ENCODE measurements at places on chromosomes 7 and 10.

- no peak for DNase-seq
Measured at GRCh38 chr7:132777414-132777813, 201.1 kb upstream of the PLXNA4 start.

GRCh38 chr10:92740762-92741161 is 51.0 kb downstream of the HHEX start:
- DNase-seq: no peak

GRCh38 chr7:7129381-7129780 is 53.0 kb upstream of the C1GALT1 start:
- DNase-seq: no peak

- no peak for DNase-seq
Measured at GRCh38 chr10:8803992-8804391, 749.5 kb downstream of the GATA3 start.

DNA sequence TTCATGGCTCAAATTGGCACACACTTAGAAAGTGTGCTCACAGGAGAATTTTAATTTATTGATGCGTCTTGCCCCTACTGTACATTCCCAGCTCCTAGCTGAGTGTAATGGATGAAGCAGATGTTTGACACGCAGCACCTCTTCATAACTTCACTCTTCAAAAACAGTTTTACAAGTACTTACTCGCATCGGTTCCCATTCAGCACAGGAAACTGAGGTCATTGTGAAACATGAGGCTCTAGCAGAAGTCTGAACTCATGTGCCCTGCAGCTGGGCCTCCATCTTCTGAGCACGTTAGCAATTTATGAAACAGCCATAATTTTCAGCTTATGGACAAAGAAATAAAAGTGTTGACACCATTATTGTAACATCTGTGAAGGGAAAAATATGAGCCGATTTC is 558.9 kb upstream of the MGMT start:
- DNase-seq: no peak

GRCh38 chr7:32036557-32036956 is 33.6 kb downstream of the PDE1C start:
- no peak for DNase-seq

- DNase-seq: no peak
Measured at GRCh38 chr7:42753811-42754363, 158.0 kb downstream of the C7orf25 start.

- no peak for DNase-seq
Measured at GRCh38 chr10:75703191-75703854, 271.9 kb downstream of the LRMDA start.

DNA sequence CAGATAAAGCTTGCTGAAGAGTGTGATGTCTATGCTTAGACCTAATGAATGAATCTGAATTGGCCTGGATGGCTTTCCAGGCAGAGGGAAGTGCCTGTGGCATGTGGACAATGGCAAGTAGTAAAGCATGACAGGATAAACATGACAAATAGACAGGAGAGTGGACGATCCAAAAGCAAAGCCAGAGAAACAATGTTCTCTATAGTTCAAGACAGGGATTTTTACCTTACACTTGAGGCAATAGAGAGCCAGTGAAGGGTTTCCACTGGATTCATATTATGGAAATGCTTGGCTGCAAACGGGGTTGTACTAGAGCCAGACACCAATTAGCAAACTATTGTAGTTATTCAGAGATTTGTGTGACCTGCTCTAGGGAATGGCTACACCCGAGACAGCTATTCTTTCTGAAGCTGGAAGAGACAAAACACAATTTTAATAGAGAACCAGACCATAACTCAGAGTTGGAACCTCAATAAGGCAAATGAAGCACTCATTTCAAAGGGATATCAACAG is 2.3 kb downstream of the AGMO start:
- no peak for DNase-seq

GRCh38 chr10:80471715-80472233 is 17.7 kb downstream of the TSPAN14 start:
- DNase-seq: no peak

GRCh38 chr10:52615756-52616394 is 156.7 kb downstream of the MBL2 start:
- DNase-seq: no peak

DNA sequence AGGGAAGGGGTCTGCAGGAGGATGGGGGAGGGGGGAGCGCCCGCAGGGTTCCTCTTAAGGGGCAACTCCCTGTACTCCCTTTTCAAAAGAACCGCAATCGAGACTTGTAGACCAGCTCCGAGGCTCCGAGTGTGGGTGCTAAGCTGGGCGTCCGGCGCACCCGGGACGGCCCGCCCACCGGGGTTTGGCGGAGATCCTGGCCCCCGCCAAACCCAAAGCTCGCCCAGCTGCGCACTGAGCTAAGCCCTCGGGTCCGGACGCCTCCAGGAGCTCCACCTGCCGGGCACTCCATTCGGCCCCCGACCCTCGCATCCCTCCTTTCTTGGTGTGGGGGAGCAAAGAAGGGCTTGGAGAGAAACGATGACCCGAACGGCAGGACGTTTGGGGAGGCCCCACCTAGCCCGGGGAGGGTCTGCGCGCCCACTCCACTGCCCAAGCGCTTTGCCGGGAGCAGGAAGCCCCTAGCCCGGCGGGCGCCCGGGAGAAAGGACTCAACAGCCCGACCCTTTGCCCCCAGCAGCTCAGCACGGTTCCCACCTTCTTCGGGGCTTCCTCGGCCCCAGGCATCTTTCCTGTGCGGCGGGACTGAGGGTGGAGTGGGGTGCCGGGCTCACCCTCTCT is 651 bp downstream of the AFAP1L2 start:
- DNase-seq: no peak

- DNase-seq: no peak
Measured at GRCh38 chr7:35251606-35252310, 2.1 kb downstream of the TBX20 start.
